HEK293T (cell line): ENCODE measurements at places on chromosomes 2 and 18.

- DNase-seq: no peak
Observed at GRCh38 chr2:172462849-172463381, 35.5 kb downstream of the ITGA6 start.

- no peak for DNase-seq
Observed at GRCh38 chr2:190031969-190032618, 30.4 kb downstream of the MSTN start.

- DNase-seq: no peak
Observed at GRCh38 chr2:2041256-2041824, 289.7 kb downstream of the MYT1L start.

GRCh38 chr18:76437011-76437410 lies 58.0 kb downstream of the ZNF516 start:
- DNase-seq: no peak

DNA sequence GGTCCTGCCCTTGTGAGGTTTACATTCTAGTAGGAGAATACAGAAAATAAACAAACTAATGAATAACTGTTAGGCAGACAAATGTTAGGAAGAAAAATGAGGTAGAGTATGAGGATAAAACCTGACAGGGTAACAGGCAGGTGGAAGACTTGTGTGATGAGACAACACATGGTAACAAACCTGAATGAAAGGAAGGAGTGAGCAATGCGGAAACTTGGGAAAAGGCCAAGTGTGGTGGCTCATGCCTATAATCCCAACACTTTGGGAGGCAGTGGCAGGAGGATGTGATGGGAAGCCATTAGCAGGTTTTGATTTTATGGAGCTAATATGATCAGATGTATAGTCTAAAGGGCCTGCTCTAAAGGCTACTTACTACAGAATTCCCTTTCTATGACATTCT lies 74.2 kb downstream of the INO80D start:
- no peak for DNase-seq

DNA sequence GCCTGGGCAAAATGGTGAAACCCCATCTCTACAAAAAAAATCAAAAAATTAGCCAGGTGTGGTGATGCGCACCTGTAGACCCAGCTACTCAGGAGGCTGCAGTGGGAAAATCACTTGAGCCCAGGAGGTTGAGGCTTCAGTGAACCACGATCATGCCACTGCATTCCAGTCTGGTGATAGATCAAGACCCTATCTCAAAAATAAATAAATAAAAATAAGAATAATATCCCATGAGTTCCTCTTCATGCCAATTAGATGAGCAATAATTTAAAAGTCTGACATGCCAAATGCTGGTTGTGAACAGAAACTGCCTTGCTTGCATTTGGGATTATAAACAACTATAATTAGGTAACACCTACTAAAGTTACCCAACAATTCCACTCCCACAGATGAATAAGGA lies 22.1 kb upstream of the ANKRD44 start:
- DNase-seq: no peak

- DNase-seq: no peak
Observed at GRCh38 chr2:226953206-226953605, 117.4 kb downstream of the RHBDD1 start.

GRCh38 chr2:23519334-23519651 lies 134.3 kb downstream of the KLHL29 start:
- no peak for DNase-seq
